Effector memory CD4-positive, alpha-beta T cell (primary cell): ENCODE measurements at places on chromosomes 2 and 18.

- DNase-seq, result no peak
Observed at GRCh38 chr2:227106845-227107759, 56.9 kb downstream of the COL4A4 start.

DNA sequence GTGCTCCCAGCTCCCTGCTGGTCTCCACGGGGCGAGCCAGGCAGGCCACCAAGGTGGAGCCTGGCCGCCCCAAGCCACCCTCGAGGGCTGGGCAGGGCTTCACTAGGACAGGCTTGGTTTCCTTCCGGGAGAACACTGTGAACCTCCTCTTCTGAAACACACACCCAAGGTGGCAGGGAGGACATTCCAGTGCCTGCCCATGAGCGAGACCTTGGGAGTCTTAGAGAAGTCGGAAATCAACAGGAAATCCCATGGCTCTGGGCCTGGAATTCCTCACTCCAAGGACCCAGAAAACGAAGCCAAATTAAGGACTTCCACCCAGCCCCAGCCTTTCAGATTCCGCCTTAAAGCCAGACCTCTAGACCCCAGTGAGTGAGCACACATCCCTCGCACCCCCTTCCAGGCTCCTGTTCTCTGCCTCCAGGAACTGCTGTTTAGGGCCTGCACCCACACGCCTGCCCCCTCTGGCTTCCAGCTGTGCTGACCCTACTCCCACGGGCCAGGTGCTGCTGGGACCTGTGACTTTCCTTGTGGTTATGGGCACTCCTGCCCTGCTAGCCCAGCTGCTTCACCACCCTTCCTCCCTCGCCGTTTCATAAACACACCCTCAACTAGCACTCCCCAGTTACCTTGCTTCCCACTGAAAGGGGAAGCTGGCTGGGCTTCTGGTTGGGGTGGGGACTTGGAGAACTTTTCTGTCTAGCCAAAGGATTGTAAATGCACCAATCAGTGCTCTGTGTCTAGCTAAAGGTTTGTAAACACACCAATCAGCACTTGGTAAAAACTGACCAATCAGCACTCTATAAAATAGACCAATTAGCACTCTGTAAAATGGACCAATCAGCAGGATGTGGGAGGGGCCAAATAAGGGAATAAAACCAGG is 13.7 kb downstream of the GPR17 start:
- no peak for DNase-seq

- DNase-seq, result no peak
Observed at GRCh38 chr2:220767591-220768255, 804.4 kb downstream of the EPHA4 start.

DNA sequence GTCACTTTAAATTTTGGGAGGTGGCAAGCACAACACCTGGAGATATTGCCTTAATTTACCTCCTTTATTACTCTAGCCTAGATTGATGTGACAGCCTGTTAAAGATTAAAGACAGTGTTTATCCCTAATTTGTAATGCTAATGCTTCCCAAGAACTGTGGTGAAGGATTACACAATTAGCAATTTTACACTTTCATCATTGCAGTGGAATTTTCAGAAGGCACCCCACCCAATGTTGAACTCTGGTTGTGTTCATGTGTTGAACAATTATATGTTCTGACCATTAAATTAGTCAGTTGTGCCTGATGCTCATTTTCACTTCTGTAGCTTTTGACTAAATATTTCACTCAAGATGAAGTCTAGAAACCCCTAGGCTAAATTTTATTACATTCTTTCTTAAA is 317.1 kb upstream of the CWC22 start:
- DNase-seq, result no peak

GRCh38 chr2:170969872-170970496 is 40.9 kb downstream of the GORASP2 start:
- DNase-seq, result no peak

DNA sequence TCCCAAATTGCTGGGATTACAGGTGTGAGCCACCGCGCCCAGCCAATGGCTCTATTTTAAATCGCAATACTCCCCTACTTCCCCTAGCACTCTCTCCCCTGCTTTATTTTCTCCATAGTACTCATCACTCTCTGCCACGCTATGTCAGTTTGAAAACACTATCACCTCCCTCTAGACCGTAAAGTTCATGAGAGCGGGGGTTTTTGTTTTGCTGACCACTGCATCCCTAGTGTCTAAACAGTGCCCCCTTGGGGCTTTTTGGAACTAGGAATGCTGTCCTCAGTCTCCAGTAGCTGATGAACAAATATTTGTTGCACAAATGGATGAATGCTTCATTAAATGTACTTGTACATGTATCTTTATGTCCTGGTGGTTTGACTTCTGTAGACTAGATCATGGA is 44.1 kb downstream of the ATOH8 start:
- DNase-seq, result no peak

DNA sequence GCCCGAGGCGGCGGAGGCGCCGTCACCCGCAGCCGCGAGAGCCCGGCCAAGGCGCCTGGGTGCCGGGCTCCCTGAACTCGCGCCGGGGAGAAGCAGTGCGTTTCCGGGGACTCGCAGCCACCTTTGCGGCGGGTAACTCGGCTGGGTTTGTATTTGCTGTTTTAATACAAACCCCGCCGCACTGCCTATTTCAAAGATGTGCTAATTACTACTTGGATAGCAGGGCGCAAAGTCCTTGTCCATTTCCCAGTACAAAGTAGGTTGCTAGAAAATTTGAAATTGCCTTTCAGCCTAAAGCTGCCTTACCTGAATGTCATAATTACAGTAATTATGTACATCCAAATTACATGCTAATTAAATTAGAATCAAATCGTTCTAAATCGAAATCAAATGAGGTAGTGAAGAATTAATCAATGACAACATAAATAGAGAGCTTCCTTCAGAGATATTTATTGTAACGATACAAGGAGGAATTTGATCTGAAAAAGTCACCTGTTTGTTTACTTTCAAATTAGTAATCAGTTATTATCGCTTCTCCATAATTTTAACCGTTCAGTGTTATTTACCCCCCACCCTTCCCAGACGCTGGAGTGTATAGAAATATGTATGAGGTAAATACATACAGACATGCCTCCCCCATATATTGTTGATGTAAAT is 8.1 kb downstream of the SP9 start:
- DNase-seq, result no peak

DNA sequence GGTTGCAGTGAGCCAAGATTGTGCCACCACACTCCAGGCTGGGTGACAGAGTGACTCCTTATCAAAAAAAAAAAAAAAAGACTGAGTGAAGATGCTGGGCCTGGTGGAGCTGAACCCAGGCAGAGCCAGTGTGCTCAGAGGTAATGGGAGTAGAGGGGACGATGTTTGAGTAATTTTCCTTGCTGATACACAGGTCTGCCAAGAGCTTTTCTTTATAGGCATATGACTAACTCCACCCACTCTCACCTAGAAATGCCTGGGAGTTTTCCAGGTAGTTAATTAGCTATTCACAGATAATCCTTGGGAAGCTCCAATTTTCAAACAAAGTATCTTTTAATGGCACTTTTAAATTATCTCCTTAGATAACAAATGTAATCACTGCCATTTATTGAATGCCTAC is 33.4 kb upstream of the ACSL3 start:
- no peak for DNase-seq

DNA sequence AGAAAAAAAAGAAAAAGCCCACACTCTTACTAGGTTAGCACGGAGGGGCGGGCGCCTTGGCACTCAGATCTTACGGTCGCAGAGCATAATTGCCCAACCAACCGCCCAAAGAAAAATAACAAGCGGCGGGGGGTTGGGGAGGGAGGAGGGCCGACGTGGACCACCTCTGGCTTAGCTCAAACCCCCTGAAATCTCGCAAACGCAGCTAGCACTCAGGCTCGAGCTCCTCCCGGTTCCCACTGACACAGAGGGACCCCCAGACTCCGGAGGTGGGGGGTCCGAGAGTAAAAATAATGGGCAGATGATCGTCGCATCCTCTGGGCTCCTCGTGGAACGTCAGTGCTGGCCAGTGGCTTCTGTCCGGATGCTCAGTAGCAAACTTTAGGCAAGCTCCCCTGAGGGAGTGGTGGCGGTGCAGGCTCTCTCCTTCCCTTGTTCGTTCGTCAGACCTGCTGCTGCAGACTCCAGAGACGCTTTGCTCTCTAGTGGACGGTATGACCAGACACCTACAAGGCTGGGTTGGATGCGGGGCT is 12.0 kb downstream of the CATIP start:
- no peak for DNase-seq

- no peak for DNase-seq
Observed at GRCh38 chr2:86054535-86055082, 51.1 kb downstream of the POLR1A start.

- no peak for DNase-seq
Observed at GRCh38 chr2:33763671-33764310, 164.7 kb upstream of the FAM98A start.

DNA sequence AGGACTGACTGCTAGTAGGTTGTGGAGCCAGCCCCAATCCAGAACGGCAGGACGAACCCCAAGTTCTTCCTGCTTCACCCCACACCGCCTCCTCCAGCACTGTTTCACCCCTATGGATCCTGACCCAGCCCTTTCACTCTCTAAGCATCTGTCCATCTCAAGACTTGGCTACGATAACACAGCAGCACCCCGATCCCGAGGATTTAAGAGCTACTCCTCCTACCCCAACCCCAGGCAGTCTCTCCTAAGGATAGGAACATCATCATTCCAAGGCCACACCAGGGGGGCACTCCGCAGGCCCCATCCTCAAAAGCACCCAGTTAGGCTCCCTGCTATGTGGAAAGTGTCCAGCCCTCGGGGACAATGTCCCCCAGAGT is 645 bp downstream of the KCTD18 start:
- DNase-seq, result no peak

DNA sequence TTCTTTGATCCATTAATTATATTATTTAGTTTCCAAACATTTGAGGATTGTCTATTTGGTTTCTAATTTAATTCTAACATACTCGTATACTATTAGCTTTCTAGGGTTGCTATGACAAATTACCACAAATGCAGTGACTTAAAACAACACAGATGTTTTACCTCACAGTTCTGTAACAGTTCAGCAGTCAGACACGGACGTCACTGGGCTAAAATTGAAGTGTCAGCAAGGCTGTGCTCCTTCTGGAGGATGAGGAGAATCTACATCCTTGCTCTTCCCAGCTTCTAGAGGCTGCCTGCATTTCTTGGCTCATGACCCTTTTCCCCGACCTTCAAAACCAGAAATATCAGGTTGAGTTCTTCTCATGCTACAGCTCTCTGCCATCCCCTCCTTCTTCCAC is 117.6 kb downstream of the TFCP2L1 start:
- DNase-seq, result no peak

DNA sequence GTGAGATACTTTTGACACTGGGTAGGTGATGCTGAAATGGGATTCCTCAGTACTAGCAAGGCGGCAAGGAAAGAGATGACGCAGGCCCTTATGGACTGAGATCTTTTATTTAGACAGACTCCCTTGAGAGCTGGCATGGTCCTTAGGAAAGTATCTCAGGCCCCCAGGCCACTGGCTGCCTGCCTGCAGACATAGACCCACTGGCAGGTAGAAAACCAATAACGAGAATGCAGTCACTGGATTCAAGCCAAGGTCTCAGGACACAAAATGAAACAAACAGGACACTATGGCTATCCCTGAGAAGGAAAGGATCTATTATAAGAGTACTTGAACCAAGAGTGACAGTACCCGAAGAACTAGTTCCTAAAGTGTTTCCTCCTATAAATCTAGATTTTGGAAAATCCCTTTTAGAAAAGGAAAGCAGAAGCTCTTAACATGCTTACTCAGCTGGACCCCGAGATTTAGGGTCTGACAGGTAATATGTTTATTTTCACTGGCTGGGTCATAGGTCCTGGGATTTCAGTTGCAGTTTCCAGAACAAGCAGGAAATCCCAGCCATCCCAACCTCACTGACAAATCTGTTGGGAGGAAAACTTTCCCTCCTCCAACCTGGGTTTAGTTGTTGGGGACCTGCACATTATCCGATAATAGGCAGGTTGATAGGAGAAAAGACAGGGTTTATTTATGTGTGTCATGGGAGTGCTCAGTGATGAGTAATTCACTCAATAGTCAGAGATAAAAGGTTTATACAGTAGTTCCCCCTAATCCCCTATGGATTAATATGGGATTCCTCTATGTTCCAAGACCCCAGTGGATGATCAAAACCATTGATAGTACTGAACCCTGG is 44.5 kb downstream of the COMMD1 start:
- DNase-seq, result no peak

GRCh38 chr2:70738159-70738558 is 29.8 kb downstream of the ADD2 start:
- no peak for DNase-seq

- DNase-seq, result no peak
Observed at GRCh38 chr18:13617826-13618515, 108.4 kb downstream of the FAM210A start.

DNA sequence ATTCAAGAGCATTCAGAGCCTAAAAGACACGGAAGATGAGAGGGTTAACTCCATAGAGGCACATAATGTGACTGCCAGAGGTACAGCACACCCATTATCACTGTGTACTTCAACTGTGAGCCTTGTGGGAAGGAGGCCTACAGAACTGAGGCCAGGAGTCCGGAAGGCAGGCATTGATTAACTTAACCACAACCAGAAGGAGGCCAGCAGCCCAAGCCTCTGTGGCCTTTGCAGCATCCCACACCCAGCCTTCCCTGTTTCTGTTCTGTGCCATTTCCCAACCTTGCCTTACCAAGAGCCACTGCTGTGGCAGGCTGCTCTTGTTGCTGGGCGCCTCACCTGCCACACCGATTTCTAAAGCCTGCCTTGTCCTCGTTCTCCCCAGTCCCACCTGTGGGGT is 27.2 kb downstream of the SIGLEC15 start:
- DNase-seq, result no peak

DNA sequence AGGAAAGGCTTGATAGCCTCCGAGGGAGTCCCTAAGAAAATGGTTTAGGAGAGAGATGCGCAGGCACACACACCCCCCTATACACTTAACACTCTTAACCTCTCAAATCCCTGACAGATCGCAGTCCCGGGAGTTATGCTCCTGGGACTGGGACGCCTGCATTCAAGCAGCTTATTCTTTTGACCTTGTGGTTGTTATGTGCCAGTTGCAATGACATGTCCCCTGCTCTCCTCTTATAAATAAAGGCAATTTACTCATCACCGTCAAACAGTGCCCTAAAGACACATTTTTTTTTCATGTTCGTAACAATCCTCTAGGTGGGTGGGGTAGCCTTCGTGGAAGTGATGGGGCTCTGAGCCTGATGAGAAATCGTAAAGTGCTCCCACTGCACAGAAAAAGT is 162.2 kb downstream of the LRRC30 start:
- no peak for DNase-seq

GRCh38 chr2:76826691-76827090 is 695.5 kb downstream of the LRRTM4 start:
- no peak for DNase-seq

GRCh38 chr2:110114831-110115255 is 779 bp downstream of the MALL start:
- no peak for DNase-seq

DNA sequence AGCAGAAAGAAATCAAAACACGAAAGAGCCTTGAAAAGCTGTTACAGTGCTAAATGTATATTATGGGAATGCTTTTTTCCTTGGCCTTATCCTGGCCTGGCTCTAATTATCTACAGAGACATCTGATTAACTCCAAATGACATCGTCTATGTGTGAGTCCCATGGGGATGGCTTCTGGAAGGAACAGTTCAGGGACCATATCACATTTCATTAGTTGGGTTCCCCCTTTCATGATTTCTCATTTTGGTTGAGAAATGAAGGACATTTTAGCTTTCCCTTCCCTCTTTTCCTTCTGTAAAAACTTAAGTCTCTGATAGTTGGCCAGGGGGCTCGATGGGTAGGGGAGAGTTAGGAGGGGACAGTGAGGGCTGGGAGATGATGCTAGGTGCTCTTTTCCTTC is 116.7 kb downstream of the PRKCE start:
- no peak for DNase-seq

GRCh38 chr2:197348721-197349360 is 38.3 kb upstream of the ANKRD44 start:
- DNase-seq, result no peak

- no peak for DNase-seq
Observed at GRCh38 chr2:218407717-218408116, 8.0 kb downstream of the CTDSP1 start.
